ENCODE measurements at places on chromosomes 12 and 14.

- peak; percentile 32 for DNase-seq
Observed at GRCh38 chr12:124388679-124389137, 93.8 kb downstream of the RFLNA start.

GRCh38 chr12:107684029-107684795 lies 1.4 kb upstream of the PWP1 start:
- no peak for DNase-seq

- DNase-seq: no peak
Observed at GRCh38 chr14:103948442-103948841, 6.1 kb upstream of the RD3L start.

DNA sequence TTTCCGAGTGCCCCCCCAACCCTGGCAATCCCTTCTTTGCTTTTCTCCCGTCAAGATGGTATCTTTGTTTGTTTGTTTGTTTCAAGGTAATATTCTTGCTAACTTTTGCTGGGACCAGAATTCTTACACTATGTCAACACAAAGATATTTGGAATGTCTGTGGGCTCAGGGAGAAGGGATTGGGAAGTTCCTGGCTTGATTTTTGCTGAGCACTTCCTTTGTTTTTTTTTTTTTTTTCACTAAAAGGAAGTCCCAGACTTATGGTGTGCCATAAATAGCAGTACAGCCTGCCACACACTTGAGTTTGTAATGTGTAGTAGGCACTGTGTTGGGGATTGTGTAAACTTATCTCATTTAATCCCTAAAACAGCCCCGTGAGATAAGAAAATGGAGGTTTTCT lies 11.2 kb upstream of the RNU6-7 start:
- DNase-seq: no peak

DNA sequence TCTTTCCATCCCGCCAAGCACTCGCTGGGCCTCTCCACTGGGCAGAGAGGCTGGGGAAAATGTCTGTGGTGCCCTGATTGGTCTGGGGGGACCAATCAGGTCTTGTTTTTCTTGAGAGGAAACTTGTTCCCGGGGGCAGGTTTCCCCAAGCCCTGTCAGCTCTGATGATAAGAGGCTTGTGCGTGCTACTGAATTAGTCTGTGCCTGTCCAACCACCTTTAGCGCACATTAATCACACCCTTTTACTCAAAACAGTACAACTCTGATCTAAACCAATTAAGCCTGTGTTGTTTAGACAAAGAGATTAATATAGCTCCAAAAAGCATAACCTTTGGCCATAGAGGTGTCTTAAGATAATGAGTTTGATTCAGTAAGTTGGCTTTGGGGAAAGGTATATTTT lies 580.4 kb downstream of the VRK1 start:
- no peak for DNase-seq

GRCh38 chr12:87991483-87991882 lies 37.7 kb downstream of the C12orf50 start:
- no peak for DNase-seq

GRCh38 chr14:71491931-71492330 lies 440.3 kb upstream of the RGS6 start:
- no peak for DNase-seq

DNA sequence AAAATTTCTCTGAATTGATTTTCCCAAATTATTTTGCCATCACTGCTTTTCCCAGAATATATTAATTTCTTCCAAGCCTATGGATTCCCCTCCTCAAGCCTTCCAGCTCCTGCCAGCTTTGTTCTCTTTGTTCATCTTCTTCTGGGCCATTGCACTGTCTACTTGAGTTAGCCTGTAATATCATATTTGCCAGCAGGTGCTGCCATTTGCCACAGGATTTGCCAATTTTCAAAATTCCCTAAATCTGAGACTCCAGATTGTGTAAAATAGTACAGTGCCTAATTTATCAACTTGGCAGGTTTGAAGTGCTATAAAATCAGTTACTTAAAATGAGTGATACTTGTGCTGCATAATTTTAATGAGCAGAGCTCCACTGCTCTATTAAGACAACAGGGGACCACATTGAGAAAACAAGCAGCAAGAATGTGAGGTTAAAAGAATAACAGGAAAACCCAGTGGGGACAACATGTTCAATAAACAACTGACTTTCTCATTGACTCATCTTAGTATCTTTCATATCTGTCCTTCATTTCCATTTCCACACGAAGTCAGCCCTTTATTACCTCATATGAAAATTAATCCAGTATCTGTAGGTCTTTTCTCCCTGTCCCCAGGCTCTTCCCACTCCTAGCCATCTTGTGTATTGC lies 84.6 kb upstream of the CCDC196 start:
- no peak for DNase-seq

DNA sequence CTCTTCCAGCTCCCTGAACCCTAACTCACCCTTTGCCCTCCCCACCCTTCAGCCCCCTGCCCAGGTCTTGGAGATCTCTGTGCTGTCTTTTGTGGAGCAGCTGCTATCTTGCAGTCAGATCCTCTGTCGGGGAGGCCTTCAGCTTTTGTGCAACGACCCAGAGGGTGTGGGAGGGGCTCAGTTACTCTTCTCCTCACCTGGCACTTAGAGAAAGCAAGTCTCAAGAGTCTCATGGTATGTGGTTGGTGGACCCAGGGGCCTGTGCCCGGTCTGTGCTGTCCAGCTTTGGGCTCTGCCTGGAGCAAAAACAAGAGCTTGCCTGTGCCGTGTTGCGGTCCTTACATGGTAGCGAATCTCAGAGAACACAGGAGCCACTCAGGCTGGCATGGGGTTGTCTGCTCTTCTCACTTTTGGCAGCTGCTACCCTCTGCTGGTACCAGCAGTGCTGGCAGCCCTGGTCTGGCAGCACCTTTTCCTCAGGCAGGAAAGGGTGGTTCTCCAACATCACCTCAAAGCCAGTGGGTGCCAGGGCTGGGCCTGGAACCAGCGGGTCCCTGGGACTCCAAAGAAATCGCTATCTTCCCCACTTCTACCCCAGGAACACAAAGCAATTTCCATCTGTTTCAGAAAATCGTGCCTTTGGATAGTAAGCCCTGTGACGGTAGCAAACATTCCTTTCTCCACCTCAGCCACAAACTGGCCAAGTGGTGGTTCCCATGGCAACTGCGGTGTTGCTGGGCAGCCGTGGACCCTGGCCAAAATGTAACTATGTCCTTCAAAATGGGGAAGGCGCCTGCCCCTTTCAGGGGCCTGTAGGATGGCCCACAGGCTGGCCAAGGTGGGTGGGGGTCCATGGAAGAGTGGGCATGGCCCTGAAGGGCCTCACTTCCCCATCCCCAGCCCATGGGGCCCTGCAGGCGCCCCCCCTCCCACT lies 90.0 kb downstream of the RIN3 start:
- DNase-seq: peak; percentile 51

DNA sequence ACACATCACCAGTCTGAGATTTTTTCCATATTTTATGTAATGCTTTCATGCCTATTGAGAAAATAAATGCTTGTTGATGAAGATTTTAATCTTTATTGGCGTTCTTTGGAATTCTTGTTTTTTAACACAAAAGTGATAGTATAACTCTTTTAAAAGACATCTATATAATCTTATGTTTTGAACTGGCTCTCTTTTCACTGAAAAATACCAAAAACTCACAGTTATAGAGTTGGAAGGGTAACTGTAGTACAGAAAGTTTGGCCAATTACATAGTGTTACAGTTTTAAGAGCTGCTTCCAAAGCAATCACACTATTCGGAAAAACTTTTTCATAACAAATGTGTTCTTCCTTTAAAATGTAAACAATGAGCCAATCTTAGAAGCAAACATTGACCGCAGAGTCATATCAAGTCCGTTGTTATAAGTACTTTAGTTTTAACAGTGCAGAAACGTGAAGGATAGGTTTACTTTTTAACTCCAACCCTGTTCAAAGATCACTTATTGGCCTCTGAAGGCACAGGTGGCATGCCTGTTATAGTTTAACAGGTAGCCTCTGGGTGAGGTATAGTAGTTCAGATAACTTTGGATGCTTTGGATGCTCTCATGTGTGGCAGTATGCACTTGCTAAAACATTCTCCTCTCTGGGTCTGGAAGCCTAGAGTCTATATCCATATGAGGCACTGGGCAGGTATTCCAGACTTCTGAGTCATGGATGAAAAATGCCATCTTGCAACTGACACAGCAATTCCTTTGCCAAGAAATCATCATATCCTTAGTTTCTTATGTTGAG lies 12.1 kb upstream of the NTN4 start:
- DNase-seq: no peak

DNA sequence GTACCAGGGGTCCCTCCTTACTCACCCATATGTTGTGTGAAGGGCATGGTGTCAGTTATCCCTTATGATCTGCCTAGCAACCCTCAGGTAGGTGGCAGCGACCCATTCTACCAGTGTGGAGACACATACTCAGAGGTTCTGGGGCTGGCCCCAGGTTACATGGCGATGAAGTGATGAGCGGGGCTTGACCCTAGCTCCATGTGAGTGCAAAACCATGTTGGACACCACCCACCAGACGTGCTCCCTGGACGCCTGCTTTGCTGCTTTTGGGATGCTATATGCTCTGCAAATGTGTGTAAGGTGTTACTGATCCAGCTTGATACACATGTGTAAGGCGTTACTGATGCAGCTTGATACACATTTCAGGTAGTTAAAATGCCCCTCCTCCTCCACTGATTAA lies 33.3 kb downstream of the EP400 start:
- no peak for DNase-seq

Data from stimulated activated CD4-positive, alpha-beta T cell treated with anti-CD3 and anti-CD28 coated beads, Interleukin-4, amount 100 ng/mL, for 24 hours (primary cell).